Erythroblast (primary cell): ENCODE measurements at places on chromosomes 13 and 19.

DNA sequence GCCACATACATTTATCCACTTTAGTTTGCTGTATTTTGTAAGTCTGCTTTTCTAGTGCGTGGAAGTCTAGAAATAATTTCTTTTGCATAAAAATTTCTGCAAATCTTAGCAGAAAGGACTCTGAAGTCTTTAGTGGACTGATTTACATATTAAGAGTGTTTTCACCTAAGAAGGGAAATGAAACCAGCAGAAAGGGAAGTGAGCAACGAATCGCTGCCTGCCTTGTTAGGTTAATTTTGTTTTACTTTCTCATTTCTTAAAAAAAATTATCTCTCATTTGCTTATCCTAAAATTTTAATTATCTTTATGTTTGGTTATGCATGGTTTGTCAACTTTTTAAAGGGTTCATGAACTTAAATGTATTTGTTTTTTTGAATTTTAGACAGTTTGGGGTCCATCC lies 767 bp upstream of the GPR18 start:
- DNase-seq = no peak

- DNase-seq = peak; percentile 87
These were observed 7.4 kb downstream of the DBP start for GRCh38 chr19:48629599-48630295.

- no peak for DNase-seq
These were observed 1.5 kb downstream of the CCDC106 start for GRCh38 chr19:55649268-55650125.

DNA sequence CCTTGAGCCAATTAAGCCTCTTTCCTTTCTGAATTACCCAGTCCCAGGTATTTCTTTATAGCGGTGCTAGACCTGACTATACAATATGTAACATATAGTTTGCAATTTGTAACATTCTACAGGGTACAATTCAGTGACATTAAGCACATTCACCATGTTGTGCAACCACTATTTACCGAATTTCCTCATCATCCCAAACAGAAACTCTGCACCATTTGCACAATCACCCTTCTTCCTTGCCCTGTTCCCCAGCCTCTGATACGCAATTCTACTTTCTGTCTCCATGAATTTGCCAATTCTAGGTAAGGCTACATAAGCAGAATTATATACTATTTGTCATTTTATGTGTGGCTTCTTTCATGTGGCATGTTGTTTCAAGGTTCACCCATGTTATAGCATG lies 13.7 kb upstream of the SIGLEC10 start:
- no peak for DNase-seq

DNA sequence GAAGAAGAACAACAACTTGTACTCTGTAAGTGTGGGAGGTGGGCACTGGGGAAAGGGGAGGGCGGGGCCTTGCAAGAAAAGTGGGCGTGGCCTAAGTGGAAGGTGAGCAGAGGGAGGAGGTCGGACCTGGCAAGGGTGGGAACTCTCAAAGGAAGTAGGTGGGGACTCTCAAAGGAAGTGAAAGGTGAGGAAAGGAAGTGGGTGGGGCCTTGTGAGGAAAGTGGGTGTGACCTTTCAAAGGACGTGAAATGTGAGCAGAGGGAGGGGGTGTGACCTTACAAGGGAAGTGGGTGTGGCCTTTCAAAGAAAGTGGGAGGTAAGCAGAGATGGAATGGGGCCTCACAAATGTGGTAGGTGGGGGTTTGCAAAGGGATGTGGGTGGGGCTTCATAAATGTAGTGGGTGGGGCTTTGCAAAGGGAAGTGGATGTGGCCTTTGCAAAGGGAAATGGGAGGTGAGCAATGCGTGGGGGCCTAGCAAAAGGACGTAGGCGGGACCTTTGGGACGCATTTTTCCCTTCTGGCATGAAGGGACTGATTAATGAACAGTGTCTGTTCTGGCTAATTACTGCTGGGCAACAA lies 25.9 kb downstream of the ACSBG2 start:
- peak; percentile 40 for DNase-seq

- DNase-seq = no peak
These were observed 118.6 kb upstream of the ZNF536 start for GRCh38 chr19:30253581-30253996.

- DNase-seq = no peak
These were observed 68.1 kb downstream of the GNG7 start for GRCh38 chr19:2634228-2634951.

DNA sequence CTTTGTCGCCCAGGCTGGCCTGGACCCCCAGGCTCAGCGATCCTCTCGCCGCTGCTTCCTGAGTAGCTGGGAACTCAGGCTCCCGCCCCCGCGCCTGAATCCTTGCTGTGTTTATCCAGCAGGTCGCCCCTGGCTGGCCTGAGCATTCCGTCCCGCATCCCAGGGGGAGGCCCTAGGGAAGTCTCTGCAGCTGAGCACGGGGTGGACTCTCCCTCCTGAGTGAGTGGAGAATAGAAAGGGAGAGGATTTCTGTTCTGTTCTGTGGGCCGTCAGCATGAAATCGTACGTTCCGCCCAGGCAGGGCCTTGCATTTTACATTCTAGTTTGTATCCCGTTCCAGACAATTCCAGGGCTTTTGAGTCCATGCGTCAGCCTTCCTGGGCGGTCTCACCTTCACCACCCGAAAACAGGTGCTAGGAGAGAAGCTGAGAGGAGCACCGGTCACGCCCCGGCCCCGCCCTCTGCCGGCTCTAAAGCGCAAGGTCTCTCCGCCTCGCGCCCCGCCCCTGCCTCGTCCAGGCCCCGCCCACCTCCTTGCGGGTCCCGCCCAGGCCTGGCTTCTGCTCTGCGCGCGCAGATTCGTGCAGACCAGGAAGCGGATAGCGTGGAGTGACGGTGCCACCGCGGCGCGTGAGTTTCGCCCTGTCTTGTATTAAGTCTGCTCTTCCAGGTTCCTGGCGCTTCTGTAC lies at the start of gene ZNF761:
Gene ZNF761 (plus strand): TSS at position 586 of the 689 bp plus-strand sequence. CDS start 15,285 bp downstream, outside the sequence.
- DNase-seq = peak; percentile 94

- no peak for DNase-seq
These were observed 64.2 kb upstream of the FAM216B start for GRCh38 chr13:42717176-42717575.

GRCh38 chr13:33108620-33109019 lies 92.4 kb downstream of the KL start:
- DNase-seq = no peak

DNA sequence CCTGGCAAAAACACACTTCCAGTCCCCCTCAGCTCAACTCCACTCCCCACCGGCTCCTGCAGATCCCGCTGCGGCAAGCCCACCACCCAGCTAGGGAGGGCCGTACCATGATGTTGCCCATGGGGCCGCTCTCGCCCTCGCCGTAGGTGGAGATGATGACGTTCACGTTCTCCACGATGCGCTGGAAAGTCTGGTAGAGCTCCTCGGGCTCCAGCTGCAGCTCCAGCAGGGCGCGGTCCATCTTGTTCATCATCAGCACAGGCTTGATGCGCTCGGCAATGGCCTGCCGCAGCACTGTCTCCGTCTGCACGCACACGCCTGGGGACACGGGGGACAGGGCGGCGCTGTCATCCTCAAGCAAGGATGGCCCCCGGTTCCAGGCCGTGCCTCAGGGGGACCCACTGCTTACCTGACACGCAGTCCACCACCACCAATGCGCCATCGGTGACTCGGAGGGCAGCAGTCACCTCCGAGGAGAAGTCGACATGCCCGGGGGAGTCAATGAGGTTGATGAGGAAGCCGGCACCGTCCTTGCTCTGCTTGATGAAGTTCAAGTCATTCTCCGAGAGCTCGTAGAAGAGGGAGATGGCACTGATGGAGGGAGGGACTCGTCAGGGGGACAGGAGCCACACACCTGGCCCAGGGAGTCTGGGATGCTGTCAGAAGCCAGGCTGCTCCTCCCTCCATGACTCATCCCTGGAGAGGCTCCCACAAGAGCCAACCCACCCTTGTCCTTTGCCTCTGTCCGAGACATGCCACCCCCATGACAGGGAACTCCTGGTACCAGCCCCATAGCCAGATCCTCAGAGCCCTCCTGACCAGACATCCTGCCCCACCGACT lies 2.3 kb downstream of the EEF2 start:
- no peak for DNase-seq
